EH (cell line): ENCODE measurements at places on chromosomes 11 and 22.

GRCh38 chr11:100778166-100778785, 91.2 kb downstream of the ARHGAP42 start:
- no peak for DNase-seq

DNA sequence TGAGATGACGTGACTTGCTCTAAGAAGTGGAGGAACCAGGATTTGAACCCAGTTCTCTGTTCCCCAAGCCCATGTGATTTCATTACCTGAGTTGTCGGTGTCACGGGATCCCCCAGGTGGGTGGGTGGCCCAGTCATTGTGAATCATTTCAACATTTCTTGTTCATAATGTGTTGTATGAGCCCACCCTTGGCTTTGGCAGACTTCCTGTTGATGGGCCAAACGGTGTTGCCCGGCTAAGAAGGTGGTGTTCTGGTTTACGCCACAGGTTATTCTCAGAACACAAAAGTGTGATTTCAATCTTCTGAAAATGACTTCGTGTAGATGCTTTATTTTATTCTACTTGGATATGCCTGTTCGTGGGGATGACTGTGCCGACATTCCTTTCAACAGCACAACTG, 21.6 kb upstream of the ST14 start:
- no peak for DNase-seq

DNA sequence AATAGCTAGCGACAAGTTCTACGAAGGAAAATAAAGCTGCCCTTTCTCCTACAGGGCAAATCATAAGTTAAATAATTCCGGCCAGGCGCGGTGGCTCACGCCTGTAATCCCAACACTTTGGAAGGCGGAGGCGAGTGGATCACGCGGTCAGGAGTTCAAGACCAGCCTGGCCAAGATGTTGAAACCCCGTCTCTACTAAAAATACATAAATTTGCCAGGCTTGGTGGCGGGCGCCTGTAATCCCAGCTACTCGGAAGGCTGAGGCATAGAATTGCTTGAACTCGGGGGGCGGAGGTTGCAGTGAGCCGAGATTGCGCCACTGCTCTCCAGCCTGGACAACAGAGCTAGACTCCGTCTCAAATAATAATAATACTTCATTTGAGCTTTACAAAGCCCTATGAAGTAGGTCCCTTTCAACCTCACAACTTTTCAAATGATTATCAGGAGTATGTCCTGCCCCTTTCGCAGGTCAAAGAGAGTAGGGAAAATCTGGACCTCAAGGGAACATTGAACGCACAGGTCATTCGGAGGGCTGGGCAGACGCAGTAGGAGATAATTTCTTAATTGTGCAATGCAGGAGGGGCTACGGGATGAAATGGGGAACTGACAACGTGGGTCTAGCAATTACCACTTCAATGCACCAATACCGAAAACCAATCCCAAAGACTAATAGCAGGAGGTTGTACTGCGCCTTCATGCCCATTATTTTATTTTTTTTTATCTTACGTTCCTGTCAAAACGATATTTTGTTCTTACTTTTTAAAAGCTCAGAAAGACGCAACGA, 590 bp downstream of the COMMD9 start:
- DNase-seq = no peak

DNA sequence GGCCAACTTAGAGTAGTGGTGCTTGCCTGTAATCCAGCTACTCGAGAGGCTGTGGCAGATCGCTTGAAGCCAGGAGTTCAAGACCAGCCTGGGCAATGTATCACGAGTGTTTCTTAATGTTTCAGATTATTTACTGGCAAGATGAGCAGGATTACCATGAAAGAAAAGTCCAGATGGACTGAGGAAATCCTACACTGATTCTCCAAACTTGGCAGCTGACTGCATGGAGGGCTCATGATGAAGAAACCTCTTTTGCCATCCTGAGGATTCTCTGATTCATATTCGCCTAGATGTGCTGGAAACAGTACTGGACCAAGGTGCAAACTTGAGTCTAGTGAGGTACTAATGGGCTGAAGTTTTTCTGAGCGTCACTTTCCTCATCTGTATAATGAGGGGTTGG, 2.8 kb upstream of the SIDT2 start:
- DNase-seq = no peak

- DNase-seq = peak; percentile 65
Measured at GRCh38 chr11:100575860-100576717, 111.0 kb upstream of the ARHGAP42 start.

GRCh38 chr22:41899992-41900651, 14.8 kb downstream of the SHISA8 start:
- no peak for DNase-seq

GRCh38 chr22:46262449-46263215, 511 bp downstream of the PKDREJ start:
- no peak for DNase-seq

DNA sequence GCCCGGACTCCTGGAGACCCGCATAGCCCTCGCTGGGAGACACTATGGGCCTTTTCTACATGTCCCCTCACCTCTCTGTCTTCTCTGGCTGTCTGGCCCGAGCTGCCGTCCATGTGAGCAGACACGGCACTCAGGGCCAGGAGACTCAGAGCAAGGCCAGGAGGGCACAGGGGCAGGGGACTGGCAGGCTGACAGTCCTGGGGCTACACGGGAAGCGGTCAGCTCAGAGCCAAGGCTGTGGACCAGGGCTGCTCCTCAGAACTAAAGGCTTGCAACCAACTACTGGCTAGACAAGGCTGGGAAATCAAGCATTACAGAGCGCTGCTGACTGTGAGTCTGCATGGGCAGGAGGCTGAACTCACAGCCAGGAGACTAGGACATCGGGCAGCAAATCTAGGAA, 56.1 kb upstream of the CDON start:
- no peak for DNase-seq

DNA sequence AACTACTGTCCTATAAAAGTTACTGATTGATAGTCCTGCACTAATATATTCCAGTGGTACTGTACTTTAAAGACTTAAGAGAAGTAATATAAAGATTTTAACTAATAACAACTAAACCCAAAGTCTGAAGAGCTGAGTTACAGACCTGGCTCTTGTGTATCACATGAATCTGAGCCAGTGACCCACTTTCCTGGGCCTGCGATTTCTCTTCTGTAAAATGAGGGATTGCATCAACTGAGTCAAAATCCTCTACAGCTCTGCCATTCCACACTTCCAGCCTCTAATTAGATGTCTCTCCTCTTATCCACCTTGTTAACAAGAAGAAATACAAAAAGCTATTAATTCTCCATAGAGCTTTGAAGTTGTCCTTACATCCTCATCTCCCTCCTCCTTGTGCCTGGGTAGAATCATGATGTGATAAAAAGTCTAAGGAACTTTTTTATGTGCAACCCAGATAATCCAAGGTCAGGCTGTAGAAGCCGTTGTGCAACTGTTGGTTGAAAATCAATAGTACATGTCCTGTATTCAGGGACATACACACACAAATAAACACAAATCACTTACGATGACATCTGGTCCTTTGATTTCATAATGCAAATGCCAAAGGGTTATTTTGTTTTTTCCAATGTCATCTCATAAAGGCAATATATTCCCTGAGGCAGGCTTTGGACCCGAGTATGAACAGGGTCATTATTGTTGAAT, 410.3 kb downstream of the KCNA4 start:
- no peak for DNase-seq
